Activated CD8-positive, alpha-beta T cell treated with anti-CD3 and anti-CD28 coated beads for 36 hours (primary cell): ENCODE measurements at places on chromosomes 4 and X.

- no peaks in the 10 kb centered on the region for H3K27me3 ChIP-seq
- peak within 1 kb of the TSS; percentile 98 for H3K27ac ChIP-seq
- H3K4me1 ChIP-seq = peaks cover 29% of the 10 kb centered on the region
- peak; percentile 88 for DNase-seq
- peaks cover 27% of the 10 kb centered on the region for H3K36me3 ChIP-seq
Measured at GRCh38 chrX:2690856-2691542, at the start of gene CD99. Gene CD99 (plus strand): TSS chrX:2691295. CDS start chrX:2691361, 66 bp downstream.

DNA sequence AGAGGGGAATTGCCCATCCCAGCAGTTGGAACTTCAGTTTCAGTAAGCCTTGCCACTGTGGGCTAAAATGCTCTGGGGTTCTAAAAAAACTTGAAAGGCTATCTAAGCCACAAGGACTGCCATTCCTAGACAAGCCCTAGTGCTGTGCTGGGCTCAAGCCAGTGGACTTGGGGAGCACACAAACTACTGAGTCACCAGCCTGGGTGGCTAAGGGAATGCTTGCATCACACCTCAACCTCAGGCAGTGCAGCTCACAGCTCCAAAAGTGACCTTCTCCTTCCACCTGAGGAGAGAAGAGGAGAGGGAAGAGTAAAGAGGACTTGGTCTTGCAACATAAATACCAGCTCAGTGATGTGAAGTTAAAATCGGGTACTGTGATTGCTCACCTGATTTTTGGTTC, 116.7 kb upstream of the GLRA2 start:
- no peaks in the 10 kb centered on the region for H3K27me3 ChIP-seq
- H3K27ac ChIP-seq = no peak overlapping the region
- no peaks in the 10 kb centered on the region for H3K36me3 ChIP-seq
- DNase-seq = no peak

DNA sequence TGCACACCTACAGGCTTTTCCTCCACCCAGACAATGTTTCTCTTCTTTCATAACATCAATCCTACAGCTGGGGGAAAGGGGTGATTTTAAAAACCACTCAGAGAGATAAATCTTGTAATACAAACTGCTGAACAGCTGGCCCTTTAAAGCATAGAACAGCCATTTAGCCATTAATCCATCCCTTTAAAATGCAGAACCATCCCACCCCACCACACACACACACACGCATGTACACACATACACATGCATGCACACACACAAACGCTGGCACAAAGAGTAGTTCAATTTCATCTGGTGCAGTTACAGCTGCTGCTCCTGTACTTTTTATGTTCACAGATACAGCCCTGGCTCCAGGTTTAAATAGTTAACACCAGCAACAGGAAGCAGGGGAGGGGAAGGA, 426.1 kb downstream of the MID1IP1 start:
- H3K27me3 ChIP-seq = peaks cover 1% of the 10 kb centered on the region
- DNase-seq = no peak
- H3K36me3 ChIP-seq = no peaks in the 10 kb centered on the region
- no peak overlapping the region for H3K27ac ChIP-seq

- no peaks in the 10 kb centered on the region for H3K4me1 ChIP-seq
- H3K4me3 ChIP-seq = no peak overlapping the region
- H3K27me3 ChIP-seq = peaks cover 2% of the 10 kb centered on the region
- H3K27ac ChIP-seq = no peak overlapping the region
- DNase-seq = no peak
- no peaks in the 10 kb centered on the region for H3K36me3 ChIP-seq
Measured at GRCh38 chr4:117987464-117987863, 46.8 kb upstream of the NDST3 start.

GRCh38 chr4:37236165-37236564, 8.4 kb upstream of the NWD2 start:
- no peak overlapping the region for H3K27ac ChIP-seq
- peaks cover 3% of the 10 kb centered on the region for H3K27me3 ChIP-seq
- H3K4me3 ChIP-seq = no peak overlapping the region
- H3K36me3 ChIP-seq = no peaks in the 10 kb centered on the region
- DNase-seq = no peak

DNA sequence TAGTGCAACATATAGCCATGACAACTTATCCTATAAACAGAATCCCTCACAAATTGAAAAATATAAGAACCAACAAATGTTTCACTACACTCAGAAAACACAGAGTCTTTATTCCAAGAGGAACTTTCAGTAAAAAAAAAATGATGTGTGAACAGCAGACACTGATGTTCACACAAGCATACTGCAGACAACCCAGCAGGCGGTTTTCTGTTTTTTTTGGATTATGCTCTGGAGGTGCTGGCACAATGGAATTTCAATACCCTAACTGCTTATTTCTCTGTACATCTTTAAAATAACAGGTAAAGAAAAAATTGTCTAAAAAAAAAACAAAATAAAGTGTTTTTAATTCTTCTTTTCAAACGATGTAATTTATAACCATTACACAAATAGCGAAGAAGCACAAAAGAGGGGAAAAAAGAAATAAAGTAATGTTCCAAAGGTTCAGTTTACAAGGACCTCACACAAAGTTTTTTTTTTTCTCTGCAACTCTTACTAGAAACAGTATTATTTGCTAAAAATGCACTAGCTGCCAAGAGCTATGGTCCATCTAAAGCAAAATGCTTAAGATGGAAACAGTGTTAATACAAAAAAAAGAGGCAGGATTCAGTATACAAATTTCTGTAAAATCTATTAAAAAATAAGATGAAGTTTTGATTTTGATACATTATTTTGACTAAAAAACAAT, 55.3 kb downstream of the ANAPC10 start:
- H3K27me3 ChIP-seq = no peaks in the 10 kb centered on the region
- no peak overlapping the region for H3K4me3 ChIP-seq
- H3K27ac ChIP-seq = no peak overlapping the region
- no peak for DNase-seq
- peaks cover 24% of the 10 kb centered on the region for H3K4me1 ChIP-seq
- H3K36me3 ChIP-seq = peaks cover 2% of the 10 kb centered on the region

- DNase-seq = peak; percentile 93
- H3K4me1 ChIP-seq = peaks cover 82% of the 10 kb centered on the region
- H3K27me3 ChIP-seq = no peaks in the 10 kb centered on the region
- peak overlapping the region; percentile 78 for H3K27ac ChIP-seq
- H3K36me3 ChIP-seq = peaks cover 51% of the 10 kb centered on the region
Measured at GRCh38 chrX:1468250-1468772, 15.6 kb upstream of the ASMTL start.

DNA sequence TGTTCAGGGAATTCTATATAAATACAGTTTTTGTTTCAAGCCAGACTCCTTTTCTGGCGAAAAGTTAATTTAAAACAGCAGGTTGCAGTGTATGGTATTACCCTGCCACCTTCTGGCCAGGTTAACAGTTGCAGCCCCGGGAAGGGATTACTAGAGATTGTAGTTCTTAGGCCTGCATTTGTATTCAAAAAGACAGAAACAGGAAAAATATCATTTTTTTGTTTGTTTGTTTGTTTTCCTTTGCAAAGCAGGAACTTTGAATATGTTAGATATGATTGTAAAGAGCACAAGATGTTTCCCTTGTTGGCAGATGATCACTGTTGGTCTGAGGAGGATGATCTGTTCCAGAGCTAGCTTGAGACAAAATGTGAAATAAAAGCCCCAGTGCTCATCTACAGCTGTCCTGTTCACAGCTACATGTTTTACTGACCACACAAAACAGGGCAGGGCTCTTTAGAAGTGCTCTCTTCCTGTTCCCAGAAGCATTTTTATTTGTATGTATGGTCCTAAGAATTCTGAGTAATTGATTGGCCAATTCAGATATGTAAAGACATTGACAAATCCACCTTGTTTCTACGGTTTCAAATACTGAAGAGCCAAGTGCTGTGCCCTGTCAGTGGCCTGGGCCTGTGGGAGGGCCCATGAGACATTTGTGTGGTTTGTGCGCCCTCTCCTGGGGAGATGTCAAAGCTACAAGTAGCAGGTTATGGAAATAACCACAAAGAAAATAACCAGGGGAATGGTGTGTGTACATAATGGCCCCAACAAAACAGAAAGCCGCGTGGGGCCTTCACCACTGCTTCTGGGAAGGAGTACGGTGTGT, 57.9 kb downstream of the CLDN22 start:
- H3K4me3 ChIP-seq = no peak overlapping the region
- H3K4me1 ChIP-seq = peaks cover 3% of the 10 kb centered on the region
- peak overlapping the region; percentile 28 for H3K27ac ChIP-seq
- no peaks in the 10 kb centered on the region for H3K36me3 ChIP-seq

GRCh38 chrX:49163555-49164419, 1.2 kb downstream of the MAGIX start:
- peaks cover 25% of the 10 kb centered on the region for H3K4me1 ChIP-seq
- H3K36me3 ChIP-seq = no peaks in the 10 kb centered on the region
- peak overlapping the region; percentile 69 for H3K4me3 ChIP-seq
